Spleen (tissue), 13 donors: ENCODE measurements at places on chromosomes 12 and 14. TPM values are rescaled to one million over a fixed set of nuclear protein-coding genes. Genes with fewer than 3 reads are reported as not detected.

The SAMD15 gene
- total RNA-seq = 0.79 TPM

The ABCC9 gene
- total RNA-seq = 11.4 TPM

The SIVA1 gene
- 198 TPM for total RNA-seq

The NCOR2 gene
- 174 TPM for total RNA-seq

The SH2B3 gene
- 86.3 TPM for total RNA-seq

GRCh38 chr12:129310346-129310745 is 457.1 kb downstream of the GLT1D1 start:
- no peak for DNase-seq

- DNase-seq = no peak
Measured at GRCh38 chr14:58662759-58663158, 25.0 kb downstream of the DACT1 start.

- DNase-seq = no peak
Measured at GRCh38 chr12:47935184-47935583, 28.2 kb upstream of the TMEM106C start.

- no peak for DNase-seq
Measured at GRCh38 chr14:64645220-64645892, 58.9 kb upstream of the PLEKHG3 start.

- no peak for DNase-seq
Measured at GRCh38 chr12:56385873-56386272, 23.2 kb upstream of the APOF start.

DNA sequence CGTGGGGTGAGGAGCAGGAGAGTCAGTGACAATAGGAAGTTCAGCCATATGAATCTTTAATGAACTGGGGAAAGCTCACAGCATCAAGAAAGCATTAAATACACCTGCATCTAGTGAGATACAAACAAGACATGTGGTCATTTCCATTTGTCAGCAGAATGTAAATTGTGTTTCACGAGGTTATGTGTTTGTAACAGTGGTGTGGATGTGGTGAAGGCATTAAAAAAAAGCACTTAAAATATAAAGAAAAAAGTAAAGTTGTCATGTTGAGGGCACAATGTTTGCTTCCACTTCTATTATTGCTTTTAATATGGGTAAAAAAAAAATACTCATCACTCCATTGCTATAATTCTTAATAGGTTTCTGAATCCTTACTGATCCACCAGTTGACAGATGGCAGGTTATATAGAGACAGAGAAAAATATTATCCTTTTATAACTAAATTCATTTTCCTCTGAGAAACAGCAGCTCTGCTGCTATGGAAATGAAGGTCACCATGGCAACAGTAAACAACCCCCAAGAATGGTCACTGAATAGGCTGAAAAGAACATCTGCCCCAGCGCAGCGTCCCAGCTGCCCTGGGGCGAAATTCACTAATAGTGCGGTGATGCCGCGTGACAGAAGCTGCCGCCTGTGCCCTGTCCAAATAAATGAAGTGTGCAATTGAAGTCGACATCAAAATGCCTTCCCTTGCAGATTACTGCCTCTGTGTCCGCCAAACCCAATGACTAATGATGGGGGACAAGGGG is 226.1 kb downstream of the FOXN3 start:
- DNase-seq = no peak

DNA sequence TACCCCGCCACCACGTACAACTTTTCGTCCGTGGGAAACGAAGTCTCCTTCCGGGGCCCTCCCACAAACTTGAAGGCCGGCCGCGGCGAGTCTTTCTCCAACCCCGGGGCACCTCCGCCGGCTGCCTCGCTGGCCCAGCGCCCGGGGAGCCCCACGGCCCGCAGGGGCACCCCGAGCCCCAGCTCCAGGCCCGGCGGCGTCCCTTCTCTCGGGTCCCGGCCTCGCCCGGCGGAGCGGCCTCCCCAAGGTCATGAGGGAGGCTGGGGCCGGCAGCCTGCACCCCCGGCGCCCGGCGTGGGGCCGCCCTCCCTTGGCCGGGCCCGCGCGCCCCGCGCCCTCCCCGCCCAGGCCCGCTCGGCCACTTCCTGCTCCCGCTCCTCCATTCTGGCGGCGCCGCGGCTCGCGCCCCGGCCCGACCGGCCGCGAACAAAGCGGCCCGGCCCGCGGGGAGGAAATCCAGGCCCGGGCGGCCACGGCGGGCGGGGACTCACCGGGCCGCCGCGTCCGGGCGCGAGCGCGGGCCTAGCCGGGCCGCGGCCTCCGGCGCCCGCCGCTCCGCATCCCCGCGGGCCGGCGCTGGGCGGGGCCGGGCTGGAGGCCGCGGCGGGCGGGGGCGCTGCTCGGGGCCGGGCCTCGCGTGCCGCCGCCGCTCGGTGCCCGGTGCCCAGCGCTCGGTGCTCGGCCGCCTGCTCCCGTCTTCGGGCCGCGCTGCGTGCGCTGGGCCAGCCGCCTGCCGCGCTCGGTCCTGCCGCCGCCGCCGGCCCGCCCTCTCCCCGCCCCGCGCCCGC is at the start of gene AKT1:
Gene AKT1, minus strand, starts transcription at position 756 of the 788 bp plus-strand sequence. CDS start 3,105 bp downstream, outside the sequence.
- peak; percentile 92 for DNase-seq

GRCh38 chr12:3442397-3442796 is 48.6 kb upstream of the PRMT8 start:
- no peak for DNase-seq

DNA sequence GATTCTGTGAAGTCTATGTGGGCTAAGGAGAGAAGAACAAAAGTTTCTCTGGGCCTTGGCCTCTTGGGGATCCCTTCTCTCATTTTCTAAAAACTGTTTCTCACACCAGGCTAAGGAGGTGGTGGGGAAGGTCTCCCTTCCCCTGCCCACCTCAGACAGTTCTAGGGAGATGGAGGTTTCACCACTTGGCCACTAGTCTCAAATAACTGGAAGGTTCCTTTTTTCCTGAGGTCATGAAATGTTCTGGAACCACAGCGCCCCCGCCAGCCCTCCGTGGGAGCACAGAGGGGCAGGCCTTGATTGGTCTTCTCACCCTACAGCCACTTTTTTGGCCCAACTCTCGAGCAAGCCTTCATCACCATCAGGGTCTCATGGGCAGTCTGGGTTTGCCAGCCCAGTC is 12.6 kb downstream of the C12orf43 start:
- peak; percentile 32 for DNase-seq

DNA sequence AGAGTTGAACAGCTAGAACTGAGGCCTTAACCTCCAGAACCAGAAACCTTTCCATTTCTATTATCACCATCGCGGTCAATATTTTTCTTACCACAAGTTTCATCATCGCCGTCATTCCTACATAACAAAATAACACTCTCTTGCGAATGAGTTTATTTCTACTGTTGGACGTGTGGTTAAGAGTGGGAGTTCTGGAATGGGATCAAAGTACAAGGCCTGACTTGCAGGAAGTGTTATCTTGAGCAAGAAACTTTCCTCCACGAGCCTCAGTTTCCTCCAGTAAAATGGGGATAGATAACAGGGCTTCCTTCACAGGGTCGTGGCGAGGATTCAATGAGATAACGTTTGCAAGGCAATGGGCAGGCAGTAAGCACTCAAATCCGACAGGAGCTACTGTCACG is 652 bp downstream of the SART3 start:
- DNase-seq = no peak

DNA sequence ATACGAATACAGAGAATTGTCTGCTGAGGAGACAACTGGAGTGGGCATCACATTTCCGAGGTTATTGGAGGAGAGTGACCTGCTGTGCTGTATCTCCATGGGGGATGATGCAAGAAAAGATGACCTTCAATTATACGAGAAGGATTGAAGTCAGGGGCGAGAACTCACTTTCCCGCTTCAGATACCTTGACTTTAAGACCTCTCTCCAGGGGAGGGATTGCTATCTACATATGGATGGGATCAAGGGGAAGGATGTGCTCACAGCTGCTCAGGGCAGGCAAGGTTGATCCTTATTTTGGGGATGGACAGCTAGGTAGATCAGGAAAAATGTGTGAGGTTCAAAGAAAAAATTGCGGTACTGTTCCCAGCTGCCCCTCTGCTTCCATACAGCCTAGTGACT is 24.4 kb downstream of the NEUROD4 start:
- no peak for DNase-seq

DNA sequence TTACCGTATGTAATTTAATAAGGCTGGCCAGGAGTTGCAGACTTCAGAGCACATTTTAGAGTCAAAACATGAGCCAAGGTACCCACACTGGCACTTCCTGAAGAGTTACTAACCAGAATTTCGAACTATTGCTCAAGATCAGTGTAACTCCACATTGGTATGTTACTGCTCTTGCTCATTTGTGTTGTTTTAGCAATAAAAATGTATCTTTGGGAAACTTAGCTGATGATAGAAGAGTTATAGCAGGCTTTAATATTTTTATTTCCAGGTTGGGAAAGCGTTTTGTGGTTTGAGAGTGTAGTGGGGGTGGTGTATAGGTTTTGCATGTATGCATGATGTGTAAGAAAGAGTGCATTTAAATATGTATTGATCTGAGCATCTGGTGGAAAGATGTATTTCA is 96.6 kb downstream of the SCN8A start:
- DNase-seq = no peak

DNA sequence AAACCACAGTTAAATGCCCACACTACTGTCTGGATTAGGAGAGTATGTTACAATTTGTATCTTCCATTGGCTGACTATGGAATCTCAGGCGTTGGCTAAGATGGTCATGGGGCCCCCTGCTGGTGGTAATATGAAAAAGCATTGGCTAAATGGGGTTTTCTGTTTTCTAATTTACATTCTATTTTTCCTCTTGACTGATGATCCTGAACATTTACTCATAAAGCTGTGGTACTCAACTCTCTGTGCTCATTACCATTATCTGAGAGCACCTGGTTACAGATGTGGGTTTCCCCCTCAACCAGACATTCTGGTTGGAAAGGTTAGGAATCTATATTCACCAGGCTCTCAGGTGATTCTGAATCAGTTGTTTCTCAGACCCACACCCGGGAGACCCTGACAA is 64.8 kb downstream of the WSCD2 start:
- DNase-seq = no peak

- no peak for DNase-seq
Measured at GRCh38 chr12:6457220-6457945, 5.5 kb downstream of the TAPBPL start.
